Stimulated activated CD8-positive, alpha-beta memory T cell treated with anti-CD3 and anti-CD28 coated beads, Interleukin-7, amount 100 ng/mL, for 24 hours (primary cell): ENCODE measurements at places on chromosomes 7 and 10.

DNA sequence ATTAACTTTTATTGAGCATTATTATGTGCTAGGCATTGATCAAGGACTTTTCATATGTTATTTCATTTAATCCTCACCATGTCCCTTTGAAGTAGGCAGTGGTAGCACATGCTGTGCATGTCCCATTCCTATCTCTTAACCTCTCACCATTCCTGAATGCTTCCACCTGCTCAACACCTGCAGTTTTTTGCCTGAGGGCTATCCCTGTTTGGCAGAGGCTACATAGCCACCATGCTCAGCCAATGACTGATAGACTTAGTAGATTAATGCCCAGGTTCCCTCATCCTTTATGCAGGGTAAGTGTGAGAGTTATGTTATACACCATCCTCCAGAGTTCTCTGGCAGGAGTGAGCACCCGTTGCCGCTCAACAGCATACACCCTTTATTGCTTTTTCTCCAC, 387.8 kb downstream of the BBS9 start:
- DNase-seq = no peak

DNA sequence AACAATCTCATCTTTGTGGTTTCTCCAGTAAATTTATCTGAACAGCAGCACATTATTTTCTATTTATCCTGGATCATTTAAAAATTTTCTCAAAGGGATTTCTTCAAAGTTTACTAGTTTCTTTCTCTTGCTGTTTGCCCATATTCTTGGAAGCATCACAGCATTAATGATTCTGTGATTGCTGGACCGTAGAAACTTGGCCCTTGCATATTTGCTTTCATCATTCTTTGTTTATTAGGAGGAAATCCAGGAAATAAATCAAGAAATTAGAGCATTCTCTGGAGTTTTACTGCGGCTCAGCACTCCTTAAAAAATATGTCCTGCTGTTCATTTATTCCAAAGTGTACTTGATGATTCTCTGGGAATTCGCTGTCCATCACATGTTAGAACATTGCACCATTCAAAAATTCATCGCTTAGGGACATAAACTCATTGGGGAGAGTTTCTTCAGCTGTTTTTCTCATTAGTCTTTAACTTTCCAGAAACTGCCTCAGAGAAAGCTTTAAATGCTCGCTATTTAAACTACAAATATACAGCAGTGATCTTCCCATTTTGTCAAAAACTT, 264.0 kb upstream of the CDC14C start:
- DNase-seq = no peak

- no peak for DNase-seq
These were observed 2.9 kb upstream of the CD36 start for GRCh38 chr7:80635533-80635932.

DNA sequence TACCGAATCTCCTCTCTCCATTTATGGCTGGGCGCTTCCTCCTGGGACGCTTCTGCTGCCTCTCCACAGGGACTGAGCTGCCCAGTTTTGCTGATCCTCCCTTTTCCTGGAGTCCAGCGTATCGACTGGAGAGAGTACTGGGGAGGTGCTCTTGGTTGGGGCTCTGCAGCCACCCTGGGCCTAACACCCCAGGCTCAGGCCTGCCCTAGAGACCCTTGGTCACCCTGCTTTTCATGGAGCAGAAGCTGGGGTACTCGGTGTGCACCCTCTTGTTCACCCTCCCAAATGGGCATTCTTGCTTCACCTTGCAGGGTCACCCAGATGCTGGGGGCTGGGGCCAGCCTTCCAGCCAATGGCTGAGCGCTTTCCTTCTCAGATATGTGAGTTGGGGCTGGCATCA, 88.8 kb upstream of the RET start:
- DNase-seq = no peak

DNA sequence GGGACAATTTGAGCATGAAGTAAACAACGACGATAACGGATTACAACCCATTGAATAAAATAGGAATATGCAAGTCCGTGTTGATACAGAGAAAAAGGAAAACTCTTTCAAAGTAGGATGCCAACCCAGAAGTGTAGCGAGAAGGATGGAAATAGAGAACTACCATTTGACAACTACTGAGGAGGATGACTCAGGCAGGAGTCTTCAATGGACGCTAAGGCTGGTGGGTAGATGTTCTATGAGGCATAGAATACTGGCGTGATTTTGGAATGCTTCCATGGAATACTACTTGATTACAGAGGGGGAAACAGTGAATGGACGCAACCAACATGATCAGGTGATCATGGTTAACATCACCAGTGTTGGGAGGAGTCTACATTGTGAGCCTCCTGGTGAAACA, 828 bp upstream of the CFAP70 start:
- DNase-seq = no peak

DNA sequence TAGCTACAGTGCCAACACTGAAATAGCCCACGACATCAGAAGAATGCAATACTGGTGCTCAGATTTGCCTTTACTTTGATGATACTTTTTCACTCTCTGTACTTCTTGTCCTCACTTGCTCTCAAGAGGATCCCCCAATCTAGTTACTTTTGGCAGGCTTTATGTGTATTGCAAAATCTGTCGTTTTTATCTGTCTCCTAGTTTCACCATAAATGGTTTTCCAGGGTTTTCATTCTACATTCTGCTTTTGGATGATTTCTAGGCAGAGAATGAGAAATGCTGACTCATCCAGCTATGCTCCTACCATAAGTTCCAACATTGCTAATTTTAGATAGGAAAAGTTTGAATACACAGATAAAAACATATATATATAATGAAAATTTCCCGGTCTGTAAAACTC, 659.5 kb upstream of the NRG3 start:
- no peak for DNase-seq
